ENCODE measurements at places on chromosomes 4 and X.

DNA sequence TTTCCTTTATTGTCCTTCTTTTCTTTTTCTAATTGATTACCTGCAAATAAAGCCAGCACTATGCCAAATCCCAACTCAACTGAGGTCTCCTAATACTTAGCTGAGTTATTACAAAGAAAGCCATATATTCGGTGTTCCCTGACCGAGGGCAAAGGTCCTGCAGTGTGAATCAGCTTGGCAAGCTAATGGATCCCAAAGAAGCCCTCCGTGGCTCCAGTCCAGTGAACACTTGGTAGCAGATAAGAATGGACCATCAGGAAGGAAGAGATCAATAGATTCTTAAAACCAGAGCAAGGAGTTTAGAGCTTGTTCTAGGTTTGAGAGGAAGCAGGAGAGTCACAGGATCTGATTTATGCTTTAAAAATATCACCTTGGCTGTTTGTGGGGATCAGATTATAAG, 8.5 kb downstream of the LDB2 start:
- DNase-seq = no peak

- DNase-seq = no peak
Observed at GRCh38 chr4:41622787-41623186, 84.8 kb downstream of the LIMCH1 start.

- no peak for DNase-seq
Observed at GRCh38 chr4:57499786-57500185, 389.6 kb upstream of the IGFBP7 start.

DNA sequence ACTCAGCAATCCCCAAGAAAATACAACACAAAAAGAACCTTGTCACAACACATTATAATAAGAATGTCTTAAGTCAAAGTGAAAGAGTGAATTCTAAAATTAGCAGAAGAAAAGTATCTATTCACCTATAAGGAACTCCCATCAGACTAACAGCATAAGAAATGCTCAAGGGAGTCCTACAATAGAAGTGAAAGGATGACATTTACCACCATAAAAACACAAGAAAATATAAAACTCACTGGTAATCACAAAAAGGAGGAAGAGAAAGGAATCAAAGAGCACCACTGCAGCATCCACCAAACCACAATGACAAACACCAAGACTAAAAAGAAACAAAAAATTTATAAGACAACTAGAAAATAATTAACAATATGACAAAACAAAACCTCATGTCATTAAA, 257.0 kb upstream of the AGTR2 start:
- DNase-seq = no peak

- no peak for DNase-seq
Observed at GRCh38 chrX:13955095-13955647, 74.5 kb downstream of the GEMIN8 start.

DNA sequence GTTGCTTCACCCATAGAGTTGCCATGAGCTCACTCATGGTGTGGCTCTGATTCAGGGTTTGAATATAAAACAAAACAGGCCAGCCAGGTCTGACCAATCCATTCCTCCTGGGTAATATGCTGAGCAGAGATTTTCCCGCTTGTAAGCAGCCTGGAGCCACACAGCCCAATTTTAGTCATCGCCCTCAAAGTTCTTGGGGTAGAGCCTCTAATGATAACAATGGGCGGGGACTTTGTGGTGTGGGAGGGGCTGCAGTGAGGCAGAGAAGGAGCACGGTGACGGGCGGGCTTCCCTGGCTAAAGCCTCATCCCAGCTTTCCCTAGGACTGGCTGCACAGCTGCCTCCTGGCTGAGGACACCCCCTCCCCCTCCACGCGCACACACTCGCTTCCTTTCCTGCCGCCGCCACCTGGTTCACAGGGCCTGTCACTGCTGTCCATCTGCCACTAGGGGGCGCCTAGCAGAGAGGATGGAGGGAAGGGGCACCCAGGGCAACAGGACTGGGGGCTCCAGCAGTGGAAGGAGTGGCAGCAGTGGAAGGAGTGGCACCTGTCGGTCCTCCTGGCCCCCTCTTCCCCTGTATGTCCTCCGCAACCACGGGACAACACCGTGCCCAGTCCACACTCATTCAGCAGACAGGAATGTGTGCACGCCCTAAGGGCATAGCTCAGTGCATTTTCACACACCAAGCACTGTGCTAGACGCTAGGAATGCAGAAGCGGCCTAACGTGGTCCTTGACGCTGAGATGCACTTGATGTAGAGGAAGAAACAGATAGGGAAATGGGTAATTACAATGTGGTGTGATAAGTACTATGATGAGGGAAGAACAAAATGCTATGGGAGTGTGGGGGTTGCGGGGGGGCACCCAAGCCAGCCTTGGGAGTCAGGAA, 26.8 kb downstream of the PRPS1 start:
- peak; percentile 43 for DNase-seq

DNA sequence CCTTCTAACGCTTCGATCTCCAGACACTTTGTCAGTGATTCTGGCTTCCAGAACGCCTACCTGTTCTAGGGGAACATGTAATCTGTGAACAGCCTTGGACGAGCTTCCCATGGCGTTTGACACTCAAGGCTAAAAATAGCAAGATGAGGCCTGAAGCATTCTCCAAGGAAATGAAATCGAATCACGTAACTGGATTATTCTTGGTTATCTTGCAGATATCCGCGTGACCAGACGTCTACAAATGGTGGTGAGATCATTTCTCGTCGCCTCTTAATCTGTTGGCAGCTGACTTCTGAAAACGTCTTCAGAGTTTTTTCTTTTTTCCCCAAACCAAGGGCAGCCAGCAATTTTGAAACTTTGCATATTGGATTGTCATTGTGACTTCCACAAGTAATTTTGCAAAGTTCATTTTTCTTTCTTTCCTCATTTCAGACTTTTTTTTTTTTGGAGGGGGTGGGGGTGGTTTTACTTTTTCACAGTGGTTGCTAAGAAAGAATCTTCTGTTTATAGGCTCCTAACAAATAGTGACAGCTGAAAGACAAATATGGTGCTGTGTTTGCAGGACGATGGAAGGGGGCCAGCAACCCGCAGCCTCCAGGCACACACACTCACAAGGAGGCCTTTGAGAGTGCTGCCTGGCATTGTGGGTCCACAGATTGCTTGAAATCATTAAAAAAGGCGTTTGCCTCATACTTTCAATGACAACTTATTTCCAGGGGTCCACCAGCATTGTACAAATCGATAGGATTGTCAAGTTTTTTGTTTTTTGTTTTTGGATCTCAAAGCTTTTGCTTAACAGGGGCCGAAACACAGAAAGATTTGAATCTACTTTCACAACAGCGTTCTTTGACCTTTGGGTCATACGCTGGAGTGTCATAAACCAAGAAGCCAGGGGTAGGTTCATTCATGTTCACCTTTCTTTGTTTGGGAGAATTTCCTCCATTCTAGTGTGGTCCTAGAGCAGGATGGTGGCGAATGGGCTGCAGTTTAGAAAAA, 32.4 kb upstream of the PDLIM3 start:
- DNase-seq = no peak

GRCh38 chrX:150773634-150774033, 80.4 kb downstream of the MTMR1 start:
- no peak for DNase-seq

GRCh38 chrX:43633081-43633480, 23.0 kb upstream of the MAOA start:
- DNase-seq = no peak

- DNase-seq = no peak
Observed at GRCh38 chr4:173153445-173153844, 15.2 kb upstream of the GALNT7 start.

DNA sequence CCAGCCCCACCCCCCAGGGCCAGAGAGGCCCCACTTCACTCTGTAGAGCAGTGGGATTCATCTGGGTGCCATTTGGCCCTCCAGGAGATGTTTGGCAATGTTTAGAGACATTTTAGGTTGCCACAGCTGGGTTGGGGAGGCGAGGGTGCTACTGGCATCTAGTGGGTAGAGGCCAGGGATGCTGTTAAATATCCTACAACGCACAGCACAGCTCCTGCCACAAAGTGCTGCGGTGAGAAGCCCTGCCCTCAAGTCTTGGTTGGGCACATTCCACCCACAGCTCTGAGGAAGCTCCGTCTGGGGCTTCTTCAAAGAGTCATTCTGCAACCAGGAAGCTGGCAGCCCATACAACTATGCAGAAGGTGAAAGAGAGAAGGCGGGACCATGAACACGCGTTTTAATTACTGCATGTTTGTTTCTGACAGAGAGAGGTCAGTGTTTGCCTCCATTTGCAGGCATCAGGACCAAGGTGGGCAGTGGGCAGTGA, 48.1 kb upstream of the FAM9C start:
- DNase-seq = peak; percentile 46

- no peak for DNase-seq
Observed at GRCh38 chr4:113181289-113182007, 132.0 kb downstream of the ANK2 start.

- DNase-seq = no peak
Observed at GRCh38 chr4:88215351-88215750, 56.9 kb upstream of the ABCG2 start.

DNA sequence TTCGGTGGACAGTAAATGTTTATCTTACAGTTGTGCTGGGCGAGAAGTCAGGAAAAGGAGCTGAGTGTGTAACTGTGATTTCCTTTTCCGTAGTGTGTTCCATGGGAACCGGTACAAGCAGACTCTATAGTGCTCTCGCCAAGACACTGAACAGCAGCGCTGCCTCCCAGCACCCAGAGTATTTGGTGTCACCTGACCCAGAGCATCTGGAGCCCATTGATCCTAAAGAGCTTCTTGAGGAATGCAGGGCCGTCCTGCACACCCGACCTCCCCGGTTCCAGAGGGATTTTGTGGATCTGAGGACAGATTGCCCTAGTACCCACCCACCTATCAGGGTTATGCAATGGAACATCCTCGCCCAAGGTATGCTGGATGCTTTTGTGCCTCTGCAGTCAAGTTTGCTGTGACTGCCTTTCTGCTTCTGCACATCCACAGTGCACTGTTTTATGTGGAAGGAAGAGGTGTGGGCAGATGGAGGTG, 27.4 kb downstream of the NOCT start:
- no peak for DNase-seq

- no peak for DNase-seq
Observed at GRCh38 chr4:100246697-100247096, 56.4 kb upstream of the DDIT4L start.

DNA sequence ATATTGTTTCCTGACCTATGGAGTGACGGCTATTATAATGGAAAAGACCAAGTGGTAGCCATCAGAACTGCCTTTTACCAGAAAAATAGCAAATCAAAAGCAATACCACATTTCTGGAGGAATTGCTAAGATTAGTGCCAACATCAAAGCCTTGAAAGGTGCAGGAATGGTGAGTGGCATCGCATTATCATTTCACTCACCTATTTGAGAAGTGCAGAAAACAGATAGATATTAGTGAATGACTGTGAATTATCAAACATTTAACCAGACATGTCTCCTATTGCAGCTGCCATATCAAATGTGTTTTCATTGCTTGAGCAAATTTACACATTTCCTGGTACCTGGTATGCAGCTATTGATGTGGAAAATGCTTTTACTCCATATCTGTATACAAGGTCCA, 1638.1 kb upstream of the PABPC4L start:
- DNase-seq = no peak

- peak; percentile 83 for DNase-seq
Observed at GRCh38 chr4:54368281-54369265, 139.5 kb downstream of the PDGFRA start.

DNA sequence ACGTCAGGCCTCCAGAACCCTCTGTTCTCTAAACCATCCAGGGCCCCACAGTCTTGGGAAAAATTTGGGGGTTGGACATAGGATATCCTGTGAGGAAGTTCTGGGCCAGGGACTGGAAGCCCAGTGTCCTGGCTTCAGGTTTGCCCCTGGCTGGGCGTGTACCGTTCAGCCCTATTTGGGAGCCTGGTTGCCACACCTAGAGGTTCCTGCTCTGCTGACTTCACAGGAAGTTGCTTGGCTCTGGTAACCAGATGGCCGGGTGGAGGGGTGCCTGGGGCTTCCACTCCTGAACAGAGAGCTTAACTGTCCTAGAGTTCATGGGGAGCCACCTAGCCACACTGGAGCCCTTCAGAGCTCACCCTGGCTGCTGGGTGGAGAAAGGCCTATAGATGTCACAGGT, 1.1 kb downstream of the TAFAZZIN start:
- peak; percentile 48 for DNase-seq

DNA sequence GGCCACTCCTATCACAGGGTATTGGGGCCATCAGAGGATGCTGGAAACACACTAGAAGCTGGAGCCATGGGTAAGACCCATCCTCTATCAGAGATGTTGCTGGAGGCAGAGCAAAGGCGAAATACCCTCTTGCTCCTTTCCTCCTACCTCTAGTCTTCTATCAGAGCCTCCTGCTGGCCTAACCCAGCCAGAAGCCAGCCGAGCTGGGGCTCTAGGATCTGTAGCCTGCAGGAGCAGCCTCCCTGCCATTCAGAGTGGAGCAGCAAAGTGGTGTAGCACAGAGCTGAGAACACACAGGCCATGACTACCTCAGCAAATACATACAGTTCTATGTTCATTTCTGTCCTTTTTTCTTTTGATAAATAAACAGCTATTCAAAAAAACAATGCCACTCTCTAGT, 35.7 kb downstream of the GATB start:
- DNase-seq = no peak

- DNase-seq = no peak
Observed at GRCh38 chrX:115452251-115452650, 108.7 kb upstream of the PLS3 start.

GRCh38 chrX:74578137-74578536, 36.3 kb downstream of the RLIM start:
- no peak for DNase-seq

DNA sequence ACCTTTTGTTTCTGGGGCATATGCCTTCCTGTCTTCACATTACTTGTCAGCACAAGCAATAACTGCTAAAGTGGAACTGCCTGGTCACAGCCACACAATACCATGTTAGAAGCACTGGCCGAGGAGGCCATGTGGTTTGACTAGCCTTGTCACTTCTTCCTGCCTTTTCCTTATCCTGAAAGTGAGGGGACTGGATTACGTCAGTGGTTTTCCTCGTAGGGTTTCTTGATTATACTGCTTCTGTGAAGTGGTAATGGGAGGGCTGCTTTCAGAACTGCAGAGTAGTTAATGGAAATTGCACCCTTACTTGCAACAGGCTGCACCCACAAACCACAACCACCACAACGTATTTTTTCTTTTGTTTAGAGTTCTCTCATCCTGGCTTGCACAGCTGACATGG, 26.6 kb downstream of the ZRSR2 start:
- no peak for DNase-seq
